ENCODE measurements at places on chromosomes 1 and 21. TPM values are rescaled to one million over a fixed set of nuclear protein-coding genes. Genes with fewer than 3 reads are reported as not detected.

The MPZ gene
- 2.8 TPM for polyA plus RNA-seq

The FCER1G gene
- 35.4 TPM for polyA plus RNA-seq

The NPPB gene
- polyA plus RNA-seq = 12.8 TPM

The DCST1 gene
- not detected for polyA plus RNA-seq

The ANGPTL3 gene
- polyA plus RNA-seq = 2.0 TPM

The S100A5 gene
- not detected for polyA plus RNA-seq

The KIAA0319L gene
- 14.4 TPM for polyA plus RNA-seq

The RIPPLY3 gene
- polyA plus RNA-seq = 0.56 TPM

The FCRL6 gene
- polyA plus RNA-seq = not detected

Measured in stomach (tissue), 19 donors.